Ovary (tissue), 10 donors: ENCODE measurements at places on chromosomes 7 and 10. TPM values are rescaled to one million over a fixed set of nuclear protein-coding genes. Genes with fewer than 3 reads are reported as not detected.

FAM180A gene
- total RNA-seq, result 3.9 TPM

LRRN3 gene
- total RNA-seq, result 1.2 TPM

DPCD gene
- total RNA-seq, result 19.8 TPM

ELN gene
- 34.9 TPM for total RNA-seq

FAM131B gene
- 0.98 TPM for total RNA-seq

HOXA11 gene
- total RNA-seq, result 0.23 TPM

AMPH gene
- 0.42 TPM for total RNA-seq

DNA sequence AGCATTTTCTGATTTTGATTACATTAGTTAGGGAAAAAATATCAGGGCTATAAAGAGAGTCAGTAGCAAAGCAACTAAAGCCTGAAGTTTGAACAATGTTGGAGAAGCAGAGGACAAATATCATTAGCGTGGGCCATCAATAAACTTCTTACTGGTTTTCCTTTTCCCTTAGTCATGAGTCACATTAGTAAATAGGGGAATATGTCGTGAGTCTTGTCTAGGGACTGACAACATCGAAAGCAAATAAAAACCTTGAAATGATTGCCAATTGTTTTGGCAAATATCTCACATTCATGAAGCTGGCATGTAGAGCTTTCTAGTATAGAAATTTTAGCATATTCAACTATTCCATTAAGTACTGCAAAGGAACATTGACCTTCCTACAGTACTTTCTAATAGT, 806.0 kb upstream of the SORCS1 start:
- no peak for DNase-seq
- H3K27ac ChIP-seq, result no peak overlapping the region
- no peaks in the 10 kb centered on the region for H3K36me3 ChIP-seq

DNA sequence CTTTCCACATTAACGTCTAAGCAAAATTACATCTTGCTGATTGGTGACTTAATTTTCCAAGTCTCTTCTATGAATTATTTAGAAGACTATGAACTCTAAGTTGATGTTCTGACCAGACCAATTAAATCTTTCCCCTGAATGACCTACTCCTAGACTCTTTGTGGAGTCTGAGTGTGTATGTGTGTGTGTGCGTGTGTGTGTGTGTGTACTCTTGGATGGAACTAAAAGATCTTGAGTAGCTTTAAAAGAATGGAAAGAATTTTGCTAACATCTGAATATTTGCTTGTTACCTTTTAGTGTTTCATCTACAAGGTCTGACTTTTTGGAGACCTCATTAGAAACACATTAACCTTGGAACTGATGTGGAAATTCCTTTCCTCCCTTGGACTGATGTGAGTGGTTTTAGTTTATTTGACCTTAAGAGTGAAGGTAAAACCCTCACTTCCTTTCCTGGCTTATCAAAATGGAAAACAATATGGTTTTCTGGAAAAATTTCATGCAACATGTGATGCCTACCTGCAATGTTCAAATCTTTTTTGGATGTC, 257.1 kb downstream of the GATA3 start:
- H3K4me1 ChIP-seq, result no peaks in the 10 kb centered on the region
- H3K4me3 ChIP-seq, result no peak overlapping the region
- H3K27ac ChIP-seq, result no peak overlapping the region
- no peaks in the 10 kb centered on the region for H3K27me3 ChIP-seq
- no peak for DNase-seq
- H3K36me3 ChIP-seq, result no peaks in the 10 kb centered on the region

DNA sequence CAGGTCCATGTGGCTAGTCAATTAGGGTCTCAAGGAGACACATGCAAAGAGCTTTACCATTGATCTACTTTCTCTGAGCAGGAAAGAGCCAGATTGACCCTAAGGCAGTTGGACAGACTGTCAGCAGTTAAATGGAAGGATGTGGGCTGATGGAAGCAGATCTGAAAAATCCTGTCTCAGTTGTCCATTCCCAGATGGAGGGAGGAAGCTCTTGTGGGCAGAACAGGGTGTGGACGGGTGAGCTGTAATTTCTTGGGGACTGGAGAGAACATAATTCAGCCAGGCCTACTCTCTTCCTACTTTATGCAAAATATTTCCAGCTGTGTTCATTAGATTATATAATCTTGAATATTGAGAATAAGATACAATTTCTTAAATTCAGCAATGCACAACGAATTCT, 163.6 kb downstream of the GNAT3 start:
- H3K4me1 ChIP-seq, result no peaks in the 10 kb centered on the region
- H3K4me3 ChIP-seq, result no peak overlapping the region
- no peak overlapping the region for H3K27ac ChIP-seq
- no peaks in the 10 kb centered on the region for H3K36me3 ChIP-seq

DNA sequence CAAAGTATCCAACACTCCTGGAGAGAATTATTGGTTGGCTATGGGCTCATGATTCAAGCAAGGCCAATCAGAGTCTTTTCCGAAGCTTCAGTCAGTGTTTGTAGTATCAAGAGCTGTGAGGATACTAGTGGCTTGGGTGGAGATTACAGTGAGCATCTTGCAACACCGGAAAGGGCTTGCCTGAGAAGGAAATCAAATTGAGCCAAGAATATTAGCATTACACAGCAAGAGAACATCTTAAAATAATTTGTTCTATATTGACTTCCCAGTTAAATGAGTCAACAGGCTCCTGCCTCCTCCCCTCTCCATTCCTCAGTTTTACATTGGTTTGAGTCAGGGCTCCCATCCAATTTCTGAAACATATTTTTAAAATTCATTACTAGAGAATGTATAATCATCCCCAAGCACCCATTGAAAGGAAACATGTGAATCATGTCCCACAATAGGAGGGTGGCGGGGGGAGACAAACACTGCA, 127.4 kb downstream of the ELAPOR2 start:
- no peaks in the 10 kb centered on the region for H3K27me3 ChIP-seq
- H3K27ac ChIP-seq, result no peak overlapping the region
- no peak overlapping the region for H3K4me3 ChIP-seq
- no peak for DNase-seq
- no peaks in the 10 kb centered on the region for H3K4me1 ChIP-seq
- H3K36me3 ChIP-seq, result no peaks in the 10 kb centered on the region

- H3K27ac ChIP-seq, result no peak within 1 kb of the TSS
- DNase-seq, result no peak
- no peaks in the 10 kb centered on the region for H3K27me3 ChIP-seq
- no peaks in the 10 kb centered on the region for H3K36me3 ChIP-seq
- H3K4me1 ChIP-seq, result peaks cover 2% of the 10 kb centered on the region
- H3K4me3 ChIP-seq, result peak within 1 kb of the TSS; percentile 47
Observed at GRCh38 chr10:86366033-86366901, at the start of gene GRID1. Gene GRID1 (minus strand): TSS chr10:86366795.

DNA sequence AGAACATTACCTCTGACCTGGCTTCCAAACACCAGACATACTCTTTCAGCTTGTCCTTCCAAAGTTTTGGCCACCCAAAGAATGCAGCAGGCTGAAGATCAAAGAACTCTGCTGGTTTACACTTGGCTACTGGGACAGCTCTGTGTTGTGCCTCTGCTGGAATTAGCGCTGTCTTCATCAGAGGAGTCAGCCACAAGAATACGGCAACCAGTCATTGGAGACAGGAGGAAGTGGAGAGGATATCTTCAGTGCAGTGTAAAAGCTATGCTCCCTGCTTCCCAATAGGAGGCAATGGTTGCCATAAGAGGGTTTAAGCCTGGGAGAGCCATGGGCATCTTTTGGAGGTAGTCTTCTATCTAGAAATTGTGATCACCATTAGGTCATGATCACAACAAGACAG, 126.7 kb upstream of the WNT16 start:
- no peaks in the 10 kb centered on the region for H3K27me3 ChIP-seq
- no peak overlapping the region for H3K4me3 ChIP-seq
- no peaks in the 10 kb centered on the region for H3K36me3 ChIP-seq

DNA sequence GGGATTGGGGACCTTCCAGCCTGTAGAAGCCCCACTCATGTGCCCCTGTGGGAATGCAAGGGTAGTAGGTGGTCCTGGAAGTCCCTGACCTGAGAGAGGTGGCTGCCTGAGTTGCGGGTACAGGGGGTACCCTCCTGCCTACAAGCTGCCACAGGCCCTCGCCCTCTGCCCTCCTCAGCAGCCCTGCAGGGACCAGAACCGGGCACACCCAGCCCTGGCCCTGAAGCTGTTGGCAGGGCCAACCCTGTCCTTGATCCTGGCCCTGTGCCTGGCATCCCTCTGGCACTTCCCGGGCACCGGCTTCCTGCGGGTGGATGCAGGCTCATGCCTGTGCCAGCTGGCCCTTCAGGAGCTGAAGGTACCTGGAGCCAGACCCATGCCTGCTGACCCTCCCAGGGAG, 54.9 kb upstream of the ELN start:
- no peak overlapping the region for H3K4me3 ChIP-seq
- peaks cover 2% of the 10 kb centered on the region for H3K4me1 ChIP-seq
- H3K36me3 ChIP-seq, result no peaks in the 10 kb centered on the region
- no peak for DNase-seq
- H3K27ac ChIP-seq, result no peak overlapping the region

- H3K27me3 ChIP-seq, result no peaks in the 10 kb centered on the region
- no peak overlapping the region for H3K27ac ChIP-seq
- H3K36me3 ChIP-seq, result no peaks in the 10 kb centered on the region
- no peaks in the 10 kb centered on the region for H3K4me1 ChIP-seq
- no peak for DNase-seq
- H3K4me3 ChIP-seq, result no peak overlapping the region
Observed at GRCh38 chr10:93255546-93255945, 181.9 kb downstream of the CYP26A1 start.

DNA sequence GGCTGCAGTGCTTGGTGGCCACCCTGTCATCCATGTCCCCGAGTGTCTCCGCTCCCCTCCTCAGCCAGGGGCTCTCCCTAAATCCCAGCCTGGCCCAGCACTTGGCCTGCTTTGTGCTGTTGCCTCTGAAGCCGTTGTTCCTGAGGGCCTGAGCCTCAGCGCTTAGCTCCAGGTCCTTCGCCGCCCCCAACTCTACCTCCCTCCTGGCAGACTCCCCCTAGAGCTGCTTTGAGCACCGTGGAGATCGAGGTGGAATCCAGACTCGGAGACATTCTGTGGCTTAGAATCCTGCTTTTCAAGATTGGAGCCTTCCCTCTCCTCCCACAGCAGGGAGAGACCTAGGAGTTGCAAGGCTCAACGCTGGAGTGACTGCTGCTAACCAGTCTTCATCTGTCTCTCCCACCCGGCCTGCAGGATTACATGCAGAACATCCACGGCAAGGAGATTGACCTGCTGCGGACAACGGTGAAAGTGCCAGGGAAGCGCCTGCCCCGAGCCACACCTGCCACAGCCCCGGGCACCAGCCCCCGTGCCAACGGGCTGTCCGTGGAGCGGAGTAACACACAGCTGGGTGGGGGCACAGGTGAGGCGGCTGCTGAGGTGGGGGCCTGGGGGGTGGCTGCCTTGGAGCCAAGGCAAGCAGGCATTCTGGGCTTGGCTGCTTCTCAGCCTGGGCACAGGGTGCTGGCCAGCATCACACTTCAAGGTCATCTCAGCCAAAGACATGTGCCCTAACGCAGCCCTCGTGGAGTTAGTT, 33.3 kb downstream of the GBX1 start:
- DNase-seq, result peak; percentile 27
- H3K4me1 ChIP-seq, result no peaks in the 10 kb centered on the region
- H3K36me3 ChIP-seq, result no peaks in the 10 kb centered on the region
- H3K27ac ChIP-seq, result no peak overlapping the region
- H3K4me3 ChIP-seq, result no peak overlapping the region

- H3K27ac ChIP-seq, result no peak overlapping the region
- H3K27me3 ChIP-seq, result no peaks in the 10 kb centered on the region
- no peak for DNase-seq
- peaks cover 1% of the 10 kb centered on the region for H3K4me1 ChIP-seq
- H3K4me3 ChIP-seq, result no peak overlapping the region
Observed at GRCh38 chr10:128530301-128530700, 404.1 kb upstream of the MKI67 start.

DNA sequence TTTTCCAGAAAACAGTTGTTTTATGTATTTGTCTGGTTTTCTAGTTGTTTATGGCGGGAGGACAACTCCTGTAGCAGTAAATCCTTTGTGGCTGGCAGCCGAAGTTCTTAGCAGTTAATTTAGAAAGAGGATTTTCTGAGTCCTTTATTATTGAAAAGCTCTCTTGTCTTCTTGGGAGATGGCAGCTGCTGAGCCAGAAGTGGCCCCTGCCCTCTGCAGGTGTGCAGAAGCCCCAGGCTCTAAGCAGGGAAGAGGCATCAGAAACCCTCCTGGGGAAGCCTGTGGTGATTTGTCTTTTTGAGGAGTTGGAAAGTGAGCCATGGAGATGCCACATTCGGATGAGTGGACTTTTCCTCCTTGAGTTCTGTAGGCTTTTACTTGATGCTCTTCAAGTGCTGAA, 106.3 kb downstream of the GLRX3 start:
- no peaks in the 10 kb centered on the region for H3K27me3 ChIP-seq
- H3K27ac ChIP-seq, result no peak overlapping the region
- no peak for DNase-seq
- no peak overlapping the region for H3K4me3 ChIP-seq
- H3K36me3 ChIP-seq, result no peaks in the 10 kb centered on the region

- no peaks in the 10 kb centered on the region for H3K4me1 ChIP-seq
- no peaks in the 10 kb centered on the region for H3K27me3 ChIP-seq
- H3K36me3 ChIP-seq, result no peaks in the 10 kb centered on the region
- no peak overlapping the region for H3K27ac ChIP-seq
- H3K4me3 ChIP-seq, result no peak overlapping the region
Observed at GRCh38 chr10:42992156-42992956, 84.5 kb upstream of the RET start.

DNA sequence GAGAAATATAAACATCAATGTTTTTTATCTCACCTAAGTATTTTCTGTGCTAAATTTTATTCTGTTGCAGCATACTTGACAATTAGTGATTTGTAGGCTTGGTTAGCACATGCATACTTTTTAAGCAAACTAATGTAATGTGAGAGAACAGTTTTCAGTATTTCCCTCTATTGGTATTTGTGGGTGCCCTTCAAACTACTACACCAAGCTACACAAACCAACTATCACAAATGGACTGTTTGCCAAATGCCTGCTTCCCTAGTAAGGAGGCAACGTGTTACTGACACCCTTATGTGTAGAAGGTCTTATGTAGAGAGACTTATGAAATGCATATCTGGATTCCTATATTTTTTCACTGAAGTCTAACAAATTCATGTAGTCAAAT, 98.4 kb upstream of the FZD1 start:
- H3K4me1 ChIP-seq, result no peaks in the 10 kb centered on the region
- H3K4me3 ChIP-seq, result no peak overlapping the region
- DNase-seq, result no peak
- H3K36me3 ChIP-seq, result no peaks in the 10 kb centered on the region
- no peaks in the 10 kb centered on the region for H3K27me3 ChIP-seq
- H3K27ac ChIP-seq, result no peak overlapping the region

- peak overlapping the region; percentile 37 for H3K4me3 ChIP-seq
- H3K27ac ChIP-seq, result no peak overlapping the region
- peaks cover 8% of the 10 kb centered on the region for H3K4me1 ChIP-seq
- H3K36me3 ChIP-seq, result no peaks in the 10 kb centered on the region
- peaks cover 14% of the 10 kb centered on the region for H3K27me3 ChIP-seq
Observed at GRCh38 chr7:129780974-129781927, 169.7 kb downstream of the NRF1 start.

- H3K4me3 ChIP-seq, result peak overlapping the region; percentile 98
- no peak for DNase-seq
- no peak overlapping the region for H3K27ac ChIP-seq
- no peaks in the 10 kb centered on the region for H3K27me3 ChIP-seq
- no peaks in the 10 kb centered on the region for H3K36me3 ChIP-seq
Observed at GRCh38 chr7:35695473-35695850, 527 bp upstream of the HERPUD2 start.

- no peak overlapping the region for H3K27ac ChIP-seq
- no peaks in the 10 kb centered on the region for H3K4me1 ChIP-seq
- no peak overlapping the region for H3K4me3 ChIP-seq
- no peaks in the 10 kb centered on the region for H3K27me3 ChIP-seq
Observed at GRCh38 chr10:78222096-78222790, 188.6 kb downstream of the RPS24 start.
